ENCODE measurements at places on chromosomes 5 and 9. TPM values are rescaled to one million over a fixed set of nuclear protein-coding genes. Genes with fewer than 3 reads are reported as not detected.

FBP1 gene
- total RNA-seq = not detected

ALDH7A1 gene
- 26.9 TPM for total RNA-seq

IL5 gene
- total RNA-seq = not detected

LEAP2 gene
- 0.34 TPM for total RNA-seq

SNCAIP gene
- 3.3 TPM for total RNA-seq

TMEM171 gene
- total RNA-seq = 3.0 TPM

ACOT12 gene
- 0.84 TPM for total RNA-seq

C1QTNF2 gene
- total RNA-seq = 0.74 TPM

HTR4 gene
- total RNA-seq = not detected

DNM1 gene
- total RNA-seq = 5.7 TPM

TSSK1B gene
- not detected for total RNA-seq

CEP120 gene
- 11.9 TPM for total RNA-seq

NME5 gene
- 1.6 TPM for total RNA-seq

PCDHGA8 gene
- 0.15 TPM for total RNA-seq

LHX3 gene
- not detected for total RNA-seq

CCDC192 gene
- total RNA-seq = not detected

OTULINL gene
- total RNA-seq = 1.0 TPM

LIX1 gene
- total RNA-seq = not detected

PCDHB10 gene
- total RNA-seq = 0.15 TPM

DRD1 gene
- not detected for total RNA-seq

SPINK7 gene
- total RNA-seq = not detected

ETF1 gene
- total RNA-seq = 81.9 TPM

PROB1 gene
- 1.5 TPM for total RNA-seq

FANCG gene
- 48.5 TPM for total RNA-seq

Data from bronchus fibroblast of lung (primary cell).